ENCODE measurements at places on chromosomes 7 and 10. TPM values are rescaled to one million over a fixed set of nuclear protein-coding genes. Genes with fewer than 3 reads are reported as not detected.

GDF2 gene
- not detected for total RNA-seq

MLLT10 gene
- total RNA-seq: 61.6 TPM

LIPM gene
- total RNA-seq: not detected

ZDHHC16 gene
- 57.0 TPM for total RNA-seq

VSTM4 gene
- 10.2 TPM for total RNA-seq

INPP5F gene
- total RNA-seq: 44.4 TPM

TLL2 gene
- 0.84 TPM for total RNA-seq

- H3K27me3 ChIP-seq: no peaks in the 10 kb centered on the region
- no peak overlapping the region for H3K27ac ChIP-seq
- H3K4me1 ChIP-seq: no peaks in the 10 kb centered on the region
- DNase-seq: no peak
Observed at GRCh38 chr10:865924-866576, 65.5 kb downstream of the LARP4B start.

GRCh38 chr10:128881086-128881485 is 586.0 kb upstream of the MGMT start:
- H3K4me3 ChIP-seq: no peak overlapping the region
- H3K27ac ChIP-seq: no peak overlapping the region
- H3K4me1 ChIP-seq: no peaks in the 10 kb centered on the region

GRCh38 chr7:156158693-156159092 is 346.4 kb upstream of the SHH start:
- DNase-seq: no peak
- H3K27me3 ChIP-seq: peaks cover 3% of the 10 kb centered on the region
- H3K36me3 ChIP-seq: no peaks in the 10 kb centered on the region
- no peak overlapping the region for H3K27ac ChIP-seq
- no peak overlapping the region for H3K4me3 ChIP-seq

DNA sequence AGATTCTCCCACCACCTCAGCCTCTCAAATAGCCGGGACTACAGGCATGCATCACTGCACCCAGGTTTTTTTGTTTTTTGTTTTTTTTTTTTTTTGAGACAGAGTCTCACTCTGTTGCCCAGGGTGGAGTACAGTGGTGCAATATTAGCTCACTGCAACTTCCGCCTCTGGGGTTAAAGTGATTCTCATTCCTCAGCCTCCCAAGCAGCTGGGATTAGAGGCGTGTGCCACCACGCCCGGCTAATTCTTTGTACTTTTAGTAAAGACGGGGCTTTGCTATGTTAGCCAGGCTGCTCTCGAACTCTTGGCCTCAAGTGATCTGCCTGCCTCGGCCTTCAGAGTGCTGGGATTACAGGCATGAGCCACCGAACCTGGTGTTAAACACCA is 107.5 kb upstream of the KIF5B start:
- no peak overlapping the region for H3K4me3 ChIP-seq
- no peaks in the 10 kb centered on the region for H3K4me1 ChIP-seq
- H3K27me3 ChIP-seq: no peaks in the 10 kb centered on the region
- H3K36me3 ChIP-seq: no peaks in the 10 kb centered on the region
- DNase-seq: no peak

DNA sequence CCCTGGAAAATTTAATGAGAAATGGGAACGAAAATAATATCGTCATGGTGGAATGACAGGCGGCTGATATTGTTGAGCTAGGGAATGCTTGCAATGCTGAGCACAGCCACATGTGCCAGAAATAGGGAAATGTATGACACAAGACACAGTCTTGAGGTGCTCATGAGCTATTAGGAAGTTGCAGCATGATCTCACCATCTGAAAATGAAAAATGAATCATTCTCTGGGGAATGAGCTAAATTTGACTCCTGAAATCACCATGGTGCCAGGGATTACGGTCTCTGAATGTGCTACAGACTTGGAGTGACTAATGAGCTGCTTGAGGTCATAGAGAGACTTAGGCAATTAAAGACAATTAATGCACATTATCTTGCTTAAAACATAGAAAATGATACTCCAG is 845.0 kb downstream of the CNTNAP2 start:
- H3K4me1 ChIP-seq: no peaks in the 10 kb centered on the region
- H3K27me3 ChIP-seq: no peaks in the 10 kb centered on the region
- H3K36me3 ChIP-seq: no peaks in the 10 kb centered on the region
- no peak overlapping the region for H3K4me3 ChIP-seq

DNA sequence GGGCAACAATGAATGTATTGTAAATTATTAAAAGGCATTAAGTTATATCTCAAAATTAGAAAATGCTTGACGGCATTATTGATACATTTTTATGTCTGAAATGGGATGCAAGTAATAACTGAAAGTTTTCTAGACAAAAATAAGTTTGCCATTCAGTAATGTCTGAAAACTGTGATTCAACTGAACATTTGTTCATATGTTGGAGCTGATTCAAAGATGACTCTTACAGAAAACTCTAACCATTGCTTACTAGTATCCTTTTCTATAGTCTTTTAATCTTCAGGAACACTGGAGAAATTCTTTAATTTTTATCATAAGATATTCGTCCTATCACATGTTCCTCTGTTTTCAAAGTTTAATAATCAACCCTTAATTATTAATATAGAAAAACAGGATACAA is 71.1 kb upstream of the TFEC start:
- no peaks in the 10 kb centered on the region for H3K27me3 ChIP-seq
- H3K4me3 ChIP-seq: no peak overlapping the region
- no peak for DNase-seq
- no peaks in the 10 kb centered on the region for H3K4me1 ChIP-seq
- no peaks in the 10 kb centered on the region for H3K36me3 ChIP-seq

DNA sequence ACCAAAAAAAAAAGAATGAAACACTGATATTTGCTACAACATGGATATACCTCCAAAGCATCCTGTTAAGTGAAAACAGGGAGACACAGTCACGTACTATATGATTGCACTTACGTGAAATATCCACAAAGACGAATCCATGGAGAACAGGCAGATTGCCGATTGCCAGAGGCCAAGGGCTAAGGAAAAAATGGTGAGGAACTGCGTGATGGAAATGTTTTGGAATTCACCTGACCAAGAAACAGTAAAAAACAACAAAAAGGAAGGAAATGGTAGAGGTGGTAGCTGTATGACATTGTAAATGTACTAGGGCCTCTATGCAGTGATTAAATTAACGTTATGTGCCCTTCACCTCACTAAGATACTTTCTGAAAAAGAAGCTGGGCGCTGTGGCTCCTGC is 44.1 kb upstream of the GTF2IRD1 start:
- no peak overlapping the region for H3K27ac ChIP-seq
- H3K4me3 ChIP-seq: no peak overlapping the region
- H3K27me3 ChIP-seq: no peaks in the 10 kb centered on the region
- H3K4me1 ChIP-seq: no peaks in the 10 kb centered on the region
- no peaks in the 10 kb centered on the region for H3K36me3 ChIP-seq
- no peak for DNase-seq

DNA sequence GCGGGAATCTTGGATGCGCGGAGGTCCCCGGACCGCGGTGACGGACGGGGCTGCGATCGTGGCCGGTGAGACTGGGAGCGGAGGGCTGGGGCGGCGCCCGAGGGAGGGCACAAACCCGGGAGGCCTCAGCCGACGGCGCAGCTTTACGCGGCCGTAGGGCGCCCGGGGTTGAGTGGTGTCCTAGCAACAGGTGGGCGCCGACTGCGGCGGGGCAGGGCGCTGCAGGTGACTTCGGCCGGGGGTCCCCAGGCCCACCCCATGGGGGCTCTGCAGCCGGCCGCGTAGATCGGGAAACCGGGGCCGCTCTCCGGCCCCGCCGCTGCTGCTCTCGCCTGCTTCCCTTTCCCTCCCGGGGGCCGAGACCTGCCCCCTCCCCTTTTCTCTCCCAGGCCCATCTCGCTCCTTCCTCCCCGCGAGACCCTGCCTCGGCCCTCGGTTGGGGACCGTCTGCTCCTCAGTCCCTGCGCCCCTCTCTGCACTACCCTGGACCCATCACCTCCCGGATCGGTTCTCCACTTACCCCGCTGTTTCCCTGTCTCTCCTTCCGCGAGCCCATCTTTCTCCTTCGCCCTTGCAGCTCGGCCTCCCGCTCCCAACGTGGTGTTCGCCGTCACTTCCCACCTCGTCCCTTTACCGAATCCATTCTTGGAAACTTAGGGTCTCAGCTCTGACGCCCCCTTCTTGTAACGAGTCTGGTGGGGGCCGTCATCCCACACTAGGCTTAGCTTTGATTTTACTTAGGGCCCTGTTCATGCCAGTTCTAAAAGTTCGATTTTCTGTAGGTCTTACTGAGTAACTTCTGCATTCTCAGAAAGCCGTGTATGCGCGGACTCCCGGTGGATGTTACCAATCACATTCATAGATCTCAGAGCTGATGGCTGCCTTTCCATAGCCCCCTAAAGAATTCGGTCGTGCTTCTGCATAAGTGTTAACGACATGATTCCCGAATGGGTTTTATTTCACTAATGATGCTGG is 18.5 kb upstream of the ACBD5 start:
- no peak overlapping the region for H3K27ac ChIP-seq
- H3K4me3 ChIP-seq: peak overlapping the region; percentile 79
- peaks cover 55% of the 10 kb centered on the region for H3K27me3 ChIP-seq
- peak; percentile 58 for DNase-seq
- no peaks in the 10 kb centered on the region for H3K36me3 ChIP-seq

- DNase-seq: no peak
- H3K4me3 ChIP-seq: no peak overlapping the region
- no peaks in the 10 kb centered on the region for H3K27me3 ChIP-seq
- H3K36me3 ChIP-seq: no peaks in the 10 kb centered on the region
- H3K4me1 ChIP-seq: peaks cover 9% of the 10 kb centered on the region
Observed at GRCh38 chr7:115009736-115010440, 88.0 kb downstream of the MDFIC start.

DNA sequence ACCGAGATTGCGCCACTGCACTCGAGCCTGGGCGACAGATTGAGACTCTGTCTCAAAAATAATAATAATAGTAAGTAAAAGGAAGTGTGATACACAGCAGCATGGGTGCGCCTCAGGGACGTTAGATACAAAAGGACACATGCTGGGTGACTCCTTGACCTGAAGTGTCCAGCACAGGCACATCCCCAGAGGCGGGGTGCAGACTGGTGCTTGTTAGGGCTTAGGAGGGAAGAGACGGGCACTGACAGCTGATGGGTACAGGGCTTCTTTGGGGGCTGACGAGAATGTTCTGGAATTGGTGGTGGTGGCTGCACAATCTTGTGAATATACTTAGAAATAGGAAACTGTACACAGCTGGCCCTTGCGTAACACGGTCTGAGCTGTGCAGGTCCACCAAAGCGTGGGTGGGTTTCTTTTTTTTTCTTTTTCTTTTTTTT is 61.8 kb upstream of the DNAJB6 start:
- H3K4me1 ChIP-seq: peaks cover 10% of the 10 kb centered on the region
- no peaks in the 10 kb centered on the region for H3K27me3 ChIP-seq
- no peak for DNase-seq
- no peak overlapping the region for H3K4me3 ChIP-seq

DNA sequence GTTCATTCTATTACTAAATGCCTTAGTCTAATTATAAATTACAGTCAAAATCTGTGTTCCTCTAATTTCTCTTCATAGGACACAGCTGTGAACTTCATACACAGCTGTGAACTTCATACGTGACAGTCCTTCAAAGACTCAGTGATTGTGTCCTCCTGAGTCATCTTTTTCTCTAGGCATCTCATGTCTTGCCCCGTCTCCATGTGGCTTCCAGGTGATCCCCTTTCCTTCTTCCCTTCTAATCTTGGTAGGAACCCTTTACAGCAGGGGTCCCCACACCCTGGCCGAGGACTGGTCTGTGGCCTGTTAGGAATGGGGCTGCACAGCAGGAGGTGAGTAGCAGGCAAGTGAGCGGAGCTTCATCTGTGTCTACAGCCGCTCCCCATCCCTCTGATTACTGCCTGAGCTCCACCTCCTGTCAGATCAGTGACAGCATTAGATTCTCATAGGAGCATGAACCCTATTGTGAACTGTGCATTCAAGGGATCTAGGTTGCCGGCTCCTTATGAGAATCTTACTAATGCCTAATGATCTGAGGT is 14.0 kb upstream of the EIF5AL1 start:
- H3K27ac ChIP-seq: no peak overlapping the region
- no peak overlapping the region for H3K4me3 ChIP-seq
- no peaks in the 10 kb centered on the region for H3K27me3 ChIP-seq
- no peaks in the 10 kb centered on the region for H3K36me3 ChIP-seq
- no peak for DNase-seq
- no peaks in the 10 kb centered on the region for H3K4me1 ChIP-seq

DNA sequence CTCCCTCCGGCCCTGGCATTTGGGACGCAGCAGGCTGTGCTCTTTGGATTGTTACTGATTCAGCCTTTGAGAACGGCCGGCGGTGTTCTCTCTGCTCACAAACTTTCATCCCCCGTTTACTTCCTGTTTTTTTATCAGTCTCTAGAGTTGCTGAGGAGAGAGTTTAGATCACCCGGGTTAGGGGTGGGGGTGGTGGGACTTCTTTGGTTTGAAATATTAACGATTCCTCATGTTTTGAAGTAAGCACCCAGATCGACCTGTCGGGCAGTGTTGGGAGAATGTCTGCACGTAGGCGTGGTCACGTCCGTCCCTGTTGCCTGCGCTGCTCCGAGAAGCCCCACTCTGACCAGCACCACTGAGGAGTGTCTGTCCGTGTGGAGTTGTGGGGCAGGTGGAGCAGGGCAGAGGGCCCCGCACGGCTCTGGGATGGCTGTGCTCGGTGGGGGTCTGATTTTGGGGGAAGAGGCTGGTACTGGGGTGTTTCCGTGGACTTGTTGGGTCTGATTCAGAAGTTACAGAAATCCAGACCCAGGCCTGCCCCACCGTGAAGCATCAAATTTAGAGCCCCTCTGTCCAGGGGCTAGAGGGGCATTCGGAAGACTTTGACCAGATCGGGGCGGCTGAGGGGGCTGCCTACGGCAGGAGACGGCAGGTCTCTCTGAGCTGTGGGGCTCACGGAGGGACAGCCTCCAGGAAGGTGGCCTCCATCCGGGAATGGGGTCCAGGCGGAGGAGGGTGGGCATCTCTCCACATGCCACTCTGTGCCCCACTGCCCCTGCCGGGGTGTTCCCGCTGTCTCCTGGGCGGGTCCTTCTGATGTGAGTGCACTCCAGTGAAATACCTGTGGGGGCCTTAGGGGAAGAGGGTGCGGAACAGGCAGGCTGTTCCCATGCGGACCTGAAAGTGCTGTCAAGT is 7.4 kb downstream of the INPP5A start:
- H3K36me3 ChIP-seq: no peaks in the 10 kb centered on the region
- no peak overlapping the region for H3K4me3 ChIP-seq
- no peak overlapping the region for H3K27ac ChIP-seq
- no peak for DNase-seq
- H3K27me3 ChIP-seq: no peaks in the 10 kb centered on the region

- H3K27me3 ChIP-seq: no peaks in the 10 kb centered on the region
- H3K4me3 ChIP-seq: no peak overlapping the region
- peaks cover 5% of the 10 kb centered on the region for H3K4me1 ChIP-seq
- no peak overlapping the region for H3K27ac ChIP-seq
Observed at GRCh38 chr10:122181041-122181732, 89.9 kb upstream of the BTBD16 start.

DNA sequence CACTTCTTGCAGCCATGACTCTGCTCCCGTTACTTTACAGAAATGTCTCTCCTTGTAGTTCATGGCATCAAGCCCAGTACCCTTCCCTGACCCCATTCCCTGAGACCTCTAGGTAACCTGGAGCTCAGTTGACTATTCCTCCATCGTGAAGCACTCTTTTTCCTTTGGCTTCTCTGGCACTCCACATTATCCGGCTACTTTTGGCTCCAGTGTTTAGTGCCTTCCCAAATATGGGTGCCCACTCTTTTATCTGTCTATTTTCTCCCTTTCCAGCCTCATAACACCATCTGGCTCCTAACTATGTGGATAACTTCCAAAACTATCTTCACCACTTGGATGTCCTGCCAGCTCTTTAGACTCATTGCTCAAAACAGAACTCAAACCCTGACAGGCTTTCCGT is 744.7 kb upstream of the GALNT17 start:
- no peaks in the 10 kb centered on the region for H3K36me3 ChIP-seq
- H3K4me3 ChIP-seq: no peak overlapping the region
- DNase-seq: no peak
- H3K4me1 ChIP-seq: peaks cover 6% of the 10 kb centered on the region
